Dorsolateral prefrontal cortex (tissue), 122 donors: ENCODE measurements at places on chromosomes 5 and 9. TPM values are rescaled to one million over a fixed set of nuclear protein-coding genes. Genes with fewer than 3 reads are reported as not detected.

- no peak for DNase-seq
Observed at GRCh38 chr5:156694598-156694997, 155.5 kb upstream of the PPP1R2B start.

The FIBCD1 gene
- total RNA-seq, result not detected

The FBLL1 gene
- 31.3 TPM for total RNA-seq

The ACTBL2 gene
- not detected for total RNA-seq

DNA sequence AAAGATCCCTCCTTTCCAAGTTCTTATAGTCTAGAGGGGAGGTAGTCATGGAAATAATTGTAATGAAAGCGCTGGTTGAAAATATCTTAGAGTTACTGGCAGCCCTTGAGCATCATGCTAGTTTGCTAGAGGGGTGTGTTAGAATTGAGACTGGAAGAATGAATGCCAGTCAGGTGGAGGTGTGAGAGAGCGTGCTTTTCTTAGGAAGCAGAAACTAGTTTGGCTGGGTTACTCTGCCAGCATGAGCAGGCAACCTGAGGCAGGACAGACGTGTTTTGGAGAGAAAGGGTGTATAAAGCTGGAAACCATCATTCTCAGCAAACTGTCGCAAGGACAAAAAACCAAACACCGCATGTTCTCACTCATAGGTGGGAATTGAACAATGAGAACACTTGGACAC lies 43.6 kb upstream of the DHFR start:
- no peak for DNase-seq

- DNase-seq, result peak; percentile 86
Observed at GRCh38 chr9:19408693-19409400, at the start of gene ACER2. ACER2 (plus strand) TSS chr9:19409009; CDS start chr9:19409085, 76 bp downstream.

DNA sequence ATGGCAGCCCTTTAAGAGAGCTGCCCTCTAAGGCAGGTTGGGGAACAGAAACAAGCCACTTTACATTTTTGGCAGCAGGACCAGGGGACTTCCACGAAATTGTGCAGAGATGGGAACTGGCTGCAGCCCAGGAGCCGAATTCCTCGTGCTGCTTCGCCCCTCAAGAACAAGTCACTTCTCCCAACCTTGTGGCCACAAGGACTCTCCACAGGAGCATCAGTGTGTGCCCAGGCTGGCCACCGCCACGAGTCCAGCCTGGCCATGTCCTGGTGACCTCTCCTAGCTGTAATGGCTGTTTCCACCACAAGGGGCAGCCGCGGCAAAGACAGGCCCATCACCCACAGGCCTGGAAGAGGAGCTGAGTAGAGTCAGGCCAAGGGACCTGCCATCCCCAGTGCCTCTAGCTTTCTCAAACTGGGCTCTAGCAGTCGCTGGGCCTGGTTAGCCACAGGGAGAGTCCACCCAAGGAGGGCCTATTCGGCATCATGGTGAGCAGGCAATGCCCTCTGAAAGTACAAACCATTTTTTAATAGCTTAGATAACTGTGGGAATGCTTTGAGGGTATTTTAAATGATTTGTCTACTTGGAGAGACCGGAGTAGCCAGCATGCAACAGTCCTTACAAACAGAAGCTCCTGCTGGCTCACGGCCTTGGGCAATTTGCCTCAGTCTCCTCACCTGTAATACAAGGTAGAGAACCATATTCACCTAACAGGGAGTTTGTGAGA lies 129.0 kb downstream of the COL23A1 start:
- peak; percentile 82 for DNase-seq

DNA sequence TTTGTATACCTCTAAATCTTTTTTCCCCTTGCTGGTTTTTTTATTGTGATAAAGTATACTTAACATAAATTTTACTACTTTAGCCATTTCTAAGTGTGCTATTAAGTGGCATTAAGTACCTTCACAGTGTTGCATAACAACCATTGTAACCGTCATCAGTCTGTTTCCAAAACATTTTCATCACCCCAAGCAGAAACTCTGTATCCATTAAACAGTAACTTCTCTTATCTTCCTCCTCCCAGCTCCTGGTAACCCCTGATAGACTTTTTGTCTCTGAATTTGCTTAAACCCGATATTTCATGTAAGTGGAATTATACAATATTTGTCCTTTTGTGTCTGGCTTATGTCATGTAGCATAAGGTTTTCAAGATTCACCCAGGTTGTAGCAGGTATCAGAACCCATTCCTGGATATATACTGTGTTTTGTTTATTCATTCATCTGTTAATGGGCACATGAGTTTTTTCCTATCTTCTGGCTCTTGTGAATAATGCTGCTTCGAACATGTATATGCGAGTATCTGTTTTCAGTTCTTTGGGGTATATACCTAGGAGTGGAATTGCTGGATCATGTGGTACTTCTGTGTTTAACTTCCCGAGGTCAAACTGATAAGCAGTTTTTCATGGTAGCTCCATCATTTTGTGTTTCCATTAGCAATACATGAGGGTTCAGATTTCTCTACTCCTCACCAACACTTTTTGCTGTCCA lies 66.4 kb downstream of the EHMT1 start:
- no peak for DNase-seq

- no peak for DNase-seq
Observed at GRCh38 chr9:94827584-94828304, 101.2 kb downstream of the AOPEP start.

- DNase-seq, result no peak
Observed at GRCh38 chr9:34508463-34508862, 14.3 kb downstream of the ENHO start.

The RAD23B gene
- total RNA-seq, result 104 TPM

GRCh38 chr5:88396751-88397281 lies 128.2 kb upstream of the TMEM161B start:
- DNase-seq, result no peak

GRCh38 chr5:151224372-151224771 lies 480 bp upstream of the CCDC69 start:
- no peak for DNase-seq

GRCh38 chr9:9893837-9894236 lies 719.0 kb downstream of the PTPRD start:
- no peak for DNase-seq

GRCh38 chr5:66987126-66987525 lies 209.5 kb downstream of the CD180 start:
- DNase-seq, result no peak

GRCh38 chr9:28810388-28811075 lies 1237.3 kb upstream of the C9orf72 start:
- no peak for DNase-seq

The SPATA6L gene
- 12.7 TPM for total RNA-seq

The LHX6 gene
- 18.3 TPM for total RNA-seq

- no peak for DNase-seq
Observed at GRCh38 chr5:120613729-120614128, 149.6 kb downstream of the PRR16 start.

The FOXD4L4 gene
- total RNA-seq, result 5.0 TPM

- peak; percentile 64 for DNase-seq
Observed at GRCh38 chr5:143054480-143054941, 284.3 kb downstream of the ARHGAP26 start.

DNA sequence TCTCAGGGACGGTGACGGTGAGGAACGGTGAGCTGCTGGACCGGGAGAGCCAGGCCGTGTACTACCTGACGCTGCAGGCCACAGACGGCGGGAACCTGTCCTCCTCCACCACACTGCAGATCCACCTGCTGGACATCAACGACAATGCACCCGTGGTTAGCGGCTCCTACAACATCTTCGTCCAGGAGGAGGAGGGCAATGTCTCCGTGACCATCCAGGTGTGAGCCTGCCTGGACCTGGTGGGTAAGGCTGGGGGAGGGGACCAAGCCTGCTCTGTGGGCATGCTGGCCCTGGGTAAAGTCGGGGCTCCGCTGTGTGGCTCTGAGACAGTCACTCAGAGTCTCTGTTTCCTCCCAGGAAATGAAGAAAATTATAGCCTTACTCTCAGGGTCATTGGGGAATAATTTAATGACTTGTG lies 29.3 kb downstream of the CDHR2 start:
- peak; percentile 79 for DNase-seq

The CENPH gene
- 3.9 TPM for total RNA-seq

DNA sequence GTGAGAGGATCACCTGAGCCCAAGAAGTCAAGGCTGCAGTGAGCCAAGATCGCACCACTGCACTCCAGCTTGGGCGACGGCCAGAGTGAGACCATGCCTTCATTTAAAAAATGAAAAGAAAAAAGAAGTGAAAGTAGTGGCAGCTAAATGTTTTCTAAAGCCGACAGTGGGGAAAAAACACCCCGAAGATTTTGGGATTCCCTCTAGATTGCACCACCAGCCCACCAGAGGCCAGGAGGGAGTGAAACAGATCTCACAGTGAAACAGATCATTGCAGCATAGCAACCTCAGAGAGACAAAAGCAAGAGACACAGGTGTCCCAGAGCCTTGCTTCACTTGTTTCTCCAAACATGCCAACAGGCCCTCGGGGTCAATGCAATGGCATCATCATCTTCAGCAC lies 156.8 kb downstream of the PAX5 start:
- DNase-seq, result no peak

- peak; percentile 75 for DNase-seq
Observed at GRCh38 chr9:93159601-93160471, 24.1 kb upstream of the WNK2 start.

DNA sequence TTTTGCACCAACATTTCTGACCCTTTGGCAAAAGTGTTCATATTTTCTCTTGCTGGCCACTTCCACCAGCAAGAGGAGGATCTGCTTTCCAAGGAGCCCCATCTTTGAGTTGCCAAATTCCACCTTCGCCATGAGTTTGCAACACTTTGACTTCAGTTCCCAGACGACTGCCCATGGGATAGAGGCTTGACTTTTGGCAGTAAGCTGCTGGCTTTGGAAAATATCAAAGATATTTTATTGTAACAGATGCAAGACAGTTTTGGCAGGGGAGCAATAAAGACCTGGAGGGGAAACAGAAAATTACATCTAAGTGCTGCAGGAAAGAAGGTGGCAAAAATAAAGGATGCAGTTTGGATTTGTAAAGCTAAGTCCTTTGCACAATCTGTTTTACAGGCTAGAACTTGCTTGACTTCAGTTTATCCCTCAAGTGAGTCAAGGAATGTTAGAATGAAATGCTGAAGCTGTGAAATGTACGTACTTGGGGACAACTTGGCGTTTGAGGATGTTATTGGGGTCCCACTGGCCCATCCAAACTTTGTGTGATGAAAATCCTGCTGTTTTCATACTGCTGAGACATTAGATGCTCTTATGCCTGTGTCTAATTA lies 232.9 kb downstream of the GOLPH3 start:
- no peak for DNase-seq

GRCh38 chr5:172403817-172404216 lies 50.5 kb downstream of the SH3PXD2B start:
- no peak for DNase-seq

DNA sequence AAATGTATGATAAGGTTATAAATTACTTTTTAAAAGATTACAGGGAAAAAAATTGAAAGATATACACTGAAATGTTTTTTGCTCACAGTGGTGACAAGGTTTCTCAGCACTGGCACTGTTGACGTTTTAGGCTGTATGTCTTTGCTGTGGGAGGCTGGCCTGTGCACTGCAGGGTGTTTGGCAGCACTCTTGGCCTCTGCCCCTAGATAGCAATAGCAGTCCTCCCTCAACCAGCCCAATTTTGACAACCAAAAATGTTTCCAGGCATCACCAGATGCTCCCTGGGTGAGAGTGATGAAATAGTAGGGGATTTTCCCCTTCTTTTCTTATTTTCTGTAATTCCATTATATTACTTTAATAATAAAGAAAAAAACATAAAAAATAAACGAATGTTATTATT lies 3.3 kb downstream of the CD274 start:
- DNase-seq, result no peak

- peak; percentile 76 for DNase-seq
Observed at GRCh38 chr5:180784497-180785097, 18.0 kb downstream of the MGAT1 start.

The PIP5K1B gene
- 20.5 TPM for total RNA-seq

GRCh38 chr5:11981986-11982385 lies 77.7 kb upstream of the CTNND2 start:
- no peak for DNase-seq

The FOXD1 gene
- total RNA-seq, result 1.8 TPM

DNA sequence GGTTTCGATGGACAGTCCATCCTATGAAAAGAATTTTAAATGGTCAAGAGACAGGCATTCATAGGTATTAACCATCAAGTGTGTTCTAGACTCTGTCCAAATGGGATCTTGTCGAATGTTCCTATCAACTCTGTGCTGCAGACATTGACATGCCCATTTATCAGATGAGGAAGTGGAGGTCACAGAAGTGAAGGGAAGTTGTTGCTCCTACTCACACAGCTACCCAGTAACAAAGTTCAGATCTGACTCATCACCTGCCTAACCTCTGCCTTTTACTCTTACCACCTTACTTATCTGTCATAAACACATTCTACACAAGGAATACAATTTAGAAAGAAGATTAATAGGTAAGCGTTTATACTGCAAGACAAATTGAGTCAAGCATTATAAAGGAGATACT lies 426.2 kb upstream of the BRINP1 start:
- DNase-seq, result no peak

The SLC2A8 gene
- total RNA-seq, result 27.2 TPM

DNA sequence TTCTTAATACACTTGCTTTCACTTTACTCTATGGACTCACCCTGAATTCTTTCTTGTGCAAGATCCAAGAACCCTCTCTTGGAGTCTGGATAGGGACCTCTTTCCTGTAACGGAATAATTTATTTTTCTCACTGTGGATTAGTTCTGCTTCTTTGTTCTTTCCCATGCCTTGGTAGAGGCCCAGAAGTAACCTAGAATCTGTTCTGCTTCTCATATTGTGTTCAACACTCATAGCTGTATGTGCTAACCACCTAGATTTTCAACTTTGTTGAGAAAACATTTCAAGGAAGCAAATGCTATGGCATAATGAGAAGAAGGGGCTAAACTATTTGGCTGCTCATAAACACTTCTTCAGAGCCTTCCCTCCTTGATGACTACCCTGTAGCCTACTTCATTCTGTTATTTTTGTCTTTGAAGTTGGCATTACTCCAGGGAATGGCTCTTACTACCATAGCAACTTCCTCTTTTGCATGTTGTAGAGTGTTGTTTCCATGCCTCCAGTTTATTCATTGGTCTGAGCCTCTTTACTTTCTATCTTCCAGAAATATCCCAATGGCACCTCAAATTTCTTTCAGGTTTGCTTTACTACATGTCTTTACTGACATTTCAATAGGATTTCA lies 74.3 kb downstream of the KIAA0825 start:
- DNase-seq, result no peak

DNA sequence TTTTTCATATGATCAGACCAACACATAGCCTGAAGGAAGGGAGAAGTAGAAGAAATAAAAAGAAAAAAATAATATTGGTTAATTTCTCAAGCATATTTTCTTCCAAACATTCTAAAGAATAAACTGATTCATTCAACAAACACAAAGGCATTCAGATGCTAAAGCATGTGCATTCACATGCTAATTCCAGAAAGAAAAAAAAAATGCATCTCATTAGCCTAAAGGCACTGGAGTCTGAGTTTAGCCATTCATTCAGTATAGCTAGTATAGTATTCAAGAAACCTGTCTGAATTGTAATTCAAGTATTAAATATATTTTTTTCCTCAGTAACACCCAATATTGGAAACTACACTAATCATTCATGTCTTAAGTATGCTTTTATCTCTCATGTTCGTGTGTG lies 61.0 kb upstream of the FER start:
- no peak for DNase-seq

The HTR1A gene
- total RNA-seq, result 16.3 TPM
